Right renal cortex interstitium (tissue), 3 donors: ENCODE measurements at places on chromosomes 1 and 21.

- no peak for DNase-seq
Observed at GRCh38 chr1:212656730-212657129, 42.9 kb downstream of the BATF3 start.

DNA sequence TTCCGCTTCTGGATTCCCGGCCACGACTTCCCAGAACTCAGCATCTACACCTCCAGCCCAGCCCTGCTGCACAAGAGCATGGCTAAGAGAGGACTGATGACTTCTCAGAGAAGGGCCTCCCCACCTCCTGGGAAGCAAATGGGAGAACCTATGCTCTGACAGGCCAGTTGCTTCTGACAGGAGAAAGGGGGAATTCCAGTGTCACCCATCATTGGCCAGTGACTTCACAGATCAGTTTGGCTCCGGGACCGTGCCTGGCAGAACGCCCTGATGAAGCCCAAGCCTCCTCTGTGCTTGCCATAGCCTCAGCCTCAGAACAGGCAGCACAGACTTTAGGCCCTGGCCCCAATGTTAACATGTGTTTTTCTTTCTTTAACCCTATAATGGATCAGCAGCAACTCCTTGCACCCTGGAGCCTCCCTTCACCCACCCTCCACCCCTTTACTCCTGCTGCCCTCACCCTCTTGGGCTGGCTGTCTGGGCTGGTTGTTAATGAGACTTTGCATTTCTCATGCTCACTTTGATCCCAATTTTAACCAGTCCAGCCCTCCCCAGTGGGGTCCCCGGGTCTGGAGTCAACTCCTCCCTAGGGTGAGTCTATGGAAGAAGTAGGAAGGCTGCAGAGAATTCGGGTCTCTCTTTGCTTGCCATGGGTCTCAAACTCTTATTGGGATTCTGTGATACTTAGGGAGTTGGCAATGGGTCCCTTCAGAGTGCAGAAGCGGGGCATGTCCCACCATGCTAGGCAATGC is 42.7 kb upstream of the SLC30A1 start:
- DNase-seq, result no peak

GRCh38 chr1:96016219-96016618 is 705.4 kb upstream of the PTBP2 start:
- DNase-seq, result no peak

- no peak for DNase-seq
Observed at GRCh38 chr1:227058321-227058751, 118.2 kb downstream of the COQ8A start.

DNA sequence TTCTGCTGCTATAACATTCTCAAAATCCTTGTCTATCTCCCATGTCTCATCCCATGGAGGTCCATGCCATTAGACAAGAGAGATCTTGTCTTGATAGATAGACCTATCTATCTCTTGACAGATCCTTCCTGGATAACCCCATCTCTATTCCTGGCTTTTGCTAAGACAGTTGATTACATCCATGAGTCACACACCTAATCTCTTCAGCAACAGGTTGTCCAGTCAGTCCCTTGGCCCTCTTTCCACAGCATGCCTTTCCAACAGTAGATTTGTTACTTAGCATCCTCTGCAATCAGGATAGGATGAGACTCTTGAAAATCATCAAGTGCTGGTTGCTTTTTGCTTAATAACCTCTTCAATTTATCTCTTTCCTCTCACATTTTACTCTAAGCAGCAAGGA is 46.6 kb downstream of the TRMT1L start:
- DNase-seq, result no peak

DNA sequence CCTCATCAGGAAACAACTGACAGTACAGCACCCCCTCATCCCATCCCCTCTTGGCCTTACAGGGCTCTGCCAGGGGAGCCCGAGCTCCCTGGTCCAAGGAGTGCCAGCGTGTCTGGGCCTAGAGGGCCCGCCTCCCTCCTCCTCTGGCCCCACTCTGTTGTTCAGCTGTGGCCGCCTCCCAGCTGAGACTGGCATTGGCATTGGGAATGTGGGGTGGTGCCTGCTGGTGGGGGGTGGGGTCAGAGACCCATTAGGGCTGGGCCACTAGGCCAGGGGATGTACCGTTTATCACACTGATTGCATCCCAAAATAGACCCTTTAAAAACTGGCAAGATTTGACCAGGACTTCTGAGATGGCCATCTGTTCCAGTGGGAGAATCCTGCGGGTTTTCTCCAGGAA is 1.4 kb downstream of the LDLRAP1 start:
- DNase-seq, result no peak

DNA sequence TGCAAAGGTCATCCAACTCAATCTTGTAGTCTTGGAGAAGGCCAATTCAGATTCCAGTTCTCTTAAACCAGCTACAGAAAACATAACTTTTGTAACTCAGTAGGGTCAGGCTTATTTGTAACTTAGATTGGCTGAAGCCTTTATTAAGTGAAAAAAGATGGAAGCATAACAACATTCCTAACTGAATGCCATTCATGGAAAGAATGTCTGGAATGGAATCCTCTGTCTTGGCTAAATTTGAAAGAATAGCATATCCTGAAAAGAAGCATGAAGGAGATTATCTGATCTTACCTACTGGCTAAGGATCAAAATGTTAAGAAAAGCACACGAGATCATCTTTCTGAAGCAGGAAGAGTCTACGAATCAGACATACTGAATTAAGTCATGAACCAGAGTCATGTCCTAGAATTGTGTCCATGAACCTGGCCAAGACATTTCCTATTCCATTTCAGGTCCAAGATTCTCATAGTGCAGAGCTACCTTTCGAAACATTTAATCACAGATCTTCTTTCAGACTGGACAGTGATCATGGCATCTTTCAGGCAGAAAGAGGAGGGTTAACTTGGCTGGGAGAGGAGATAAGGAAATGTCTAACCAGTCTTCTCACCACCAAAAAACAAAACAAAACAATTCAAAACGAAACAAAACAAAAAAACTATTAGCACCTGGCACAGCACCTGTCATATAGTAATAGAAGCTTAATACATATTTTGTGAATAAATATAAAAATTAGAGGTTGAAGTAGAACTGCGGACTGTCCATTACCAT is 75.6 kb downstream of the XCL2 start:
- no peak for DNase-seq

DNA sequence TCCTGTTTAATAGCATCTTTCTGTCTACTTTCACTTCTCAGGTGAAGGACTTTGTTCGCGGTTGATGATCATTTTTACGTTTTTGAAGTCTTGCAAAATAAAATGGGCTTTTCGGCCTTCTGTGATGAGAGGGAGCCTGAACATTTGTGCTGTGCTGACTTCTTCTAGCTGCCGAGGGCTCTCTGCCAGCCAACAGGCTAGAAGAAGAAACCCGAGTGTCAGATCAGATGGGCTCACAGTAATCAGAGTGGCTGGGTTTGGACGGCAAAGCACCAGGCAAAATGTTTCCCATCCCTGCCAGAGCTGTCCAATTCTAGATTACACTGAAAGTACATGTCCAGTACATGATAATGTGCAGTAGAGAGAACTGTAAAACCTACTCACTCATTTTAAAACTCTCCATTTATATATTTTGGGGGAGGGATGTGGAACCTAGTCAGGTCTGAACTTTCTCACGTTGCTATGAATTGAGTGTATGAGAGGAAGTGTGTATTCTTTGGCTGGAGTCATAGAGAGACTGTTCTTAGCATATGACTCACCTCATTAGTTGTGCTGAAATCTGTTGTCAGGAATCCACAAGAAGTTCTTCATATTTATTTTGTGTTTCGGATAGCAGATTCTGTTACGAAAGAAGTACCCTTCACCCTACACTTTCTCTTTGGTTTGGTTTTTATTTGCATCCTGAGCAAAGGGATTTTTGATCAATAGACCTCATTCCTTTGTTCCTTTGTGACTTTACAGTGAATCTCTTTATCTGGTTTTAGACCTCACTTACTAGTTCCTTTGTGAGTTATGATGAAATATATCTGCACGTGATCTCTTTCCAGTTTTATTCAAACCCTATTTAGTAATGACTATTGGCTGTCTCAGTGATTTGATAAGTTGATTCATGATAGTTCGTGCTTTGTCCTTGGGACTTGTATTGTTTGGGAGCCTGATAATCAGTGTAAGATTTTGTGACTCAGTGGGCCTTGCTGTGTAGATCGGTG is 4.8 kb downstream of the ATP1A1 start:
- no peak for DNase-seq

DNA sequence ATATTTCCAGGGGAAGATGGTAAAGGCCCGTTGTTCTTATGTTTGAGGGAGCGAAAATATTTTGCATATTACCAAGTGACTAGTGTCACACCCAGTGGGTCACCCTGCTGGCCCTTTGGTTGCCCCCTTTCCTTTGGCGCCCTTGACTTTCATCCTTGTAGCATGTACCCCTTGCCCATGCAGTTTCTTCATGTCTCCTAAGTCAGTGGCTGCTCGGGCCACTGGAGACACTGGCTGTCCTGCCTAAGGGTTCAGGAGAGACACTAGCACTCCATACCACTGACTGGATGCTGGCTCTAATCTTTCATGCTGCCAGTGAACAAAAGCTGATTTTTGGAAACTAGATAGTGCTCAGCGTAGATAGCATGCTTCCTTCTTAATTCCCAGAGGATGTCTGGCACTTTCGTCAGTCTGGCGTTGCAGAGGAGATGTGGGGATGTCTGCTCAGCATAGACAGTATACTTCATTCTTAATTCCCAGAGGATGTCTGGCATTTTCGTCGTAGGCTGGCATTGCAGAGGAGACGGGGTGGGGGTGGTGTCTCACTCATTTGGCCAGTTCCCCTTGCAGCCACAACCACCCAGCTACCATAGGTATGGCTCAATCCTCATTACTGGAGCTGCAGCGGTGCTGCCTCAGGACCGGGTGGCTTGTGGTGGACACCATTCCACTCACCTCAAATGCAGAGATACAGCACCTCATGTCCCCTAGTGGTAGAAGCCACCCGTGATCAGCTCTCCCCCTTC is 770.9 kb upstream of the TPTE start:
- no peak for DNase-seq

DNA sequence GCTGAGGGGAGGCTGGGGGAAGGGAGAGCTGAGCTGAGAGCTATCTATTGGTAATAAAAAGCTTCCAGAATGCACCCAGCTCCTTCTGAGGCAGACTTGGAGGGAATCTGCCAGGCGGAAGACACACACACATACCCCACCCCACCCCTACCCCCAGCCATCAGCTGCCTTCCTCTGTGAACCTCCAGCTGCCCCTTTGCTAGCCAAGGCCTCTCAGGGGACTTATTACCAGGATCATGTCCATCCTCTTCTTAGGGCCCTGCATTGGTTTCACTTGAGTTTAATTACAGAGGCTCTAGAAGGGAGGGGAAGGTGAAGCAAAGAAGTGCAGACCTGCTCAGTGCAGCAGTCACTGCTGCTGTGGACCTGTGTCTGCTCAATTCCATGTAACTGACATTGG is 156.4 kb downstream of the OMA1 start:
- DNase-seq, result no peak

- DNase-seq, result no peak
Observed at GRCh38 chr1:3905953-3906671, 6.0 kb upstream of the C1orf174 start.

- DNase-seq, result no peak
Observed at GRCh38 chr1:196459383-196459782, 148.9 kb downstream of the KCNT2 start.

GRCh38 chr1:28887835-28888682 is 26.3 kb upstream of the EPB41 start:
- DNase-seq, result no peak

- no peak for DNase-seq
Observed at GRCh38 chr21:45067462-45068285, 6.7 kb upstream of the ADARB1 start.

DNA sequence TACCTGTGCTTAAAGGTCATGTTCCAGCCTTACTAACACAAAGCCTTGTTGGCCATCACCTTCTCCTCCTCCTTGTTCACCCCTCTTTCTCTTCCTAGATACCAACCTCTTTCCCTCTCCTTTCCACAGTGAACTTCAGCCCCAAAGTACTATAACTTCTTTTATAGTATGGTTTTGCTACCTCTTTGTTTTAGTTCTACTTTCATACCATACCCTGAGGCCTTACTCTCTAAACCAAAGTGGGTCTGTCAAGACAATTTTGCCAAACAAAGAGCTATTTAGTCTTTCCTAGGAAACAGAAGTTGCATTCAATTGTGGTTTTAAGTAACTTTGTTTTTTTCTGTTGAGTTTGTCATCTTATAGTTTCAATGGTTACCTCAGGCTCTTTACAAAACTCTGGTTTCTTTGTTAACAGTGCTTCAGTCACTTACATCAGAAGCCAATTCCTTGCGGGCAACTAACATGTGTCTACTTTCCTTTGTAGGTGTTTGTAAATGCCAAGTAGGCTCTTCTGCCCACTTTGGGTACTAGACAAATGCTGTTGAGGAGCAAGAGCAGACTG is 623.9 kb upstream of the PKN2 start:
- DNase-seq, result no peak
